ENCODE measurements at places on chromosomes 5 and 9.

GRCh38 chr9:8677741-8678140 lies 878.2 kb upstream of the DMAC1 start:
- DNase-seq: no peak

- DNase-seq: no peak
Observed at GRCh38 chr9:97591535-97591934, 41.6 kb downstream of the TSTD2 start.

DNA sequence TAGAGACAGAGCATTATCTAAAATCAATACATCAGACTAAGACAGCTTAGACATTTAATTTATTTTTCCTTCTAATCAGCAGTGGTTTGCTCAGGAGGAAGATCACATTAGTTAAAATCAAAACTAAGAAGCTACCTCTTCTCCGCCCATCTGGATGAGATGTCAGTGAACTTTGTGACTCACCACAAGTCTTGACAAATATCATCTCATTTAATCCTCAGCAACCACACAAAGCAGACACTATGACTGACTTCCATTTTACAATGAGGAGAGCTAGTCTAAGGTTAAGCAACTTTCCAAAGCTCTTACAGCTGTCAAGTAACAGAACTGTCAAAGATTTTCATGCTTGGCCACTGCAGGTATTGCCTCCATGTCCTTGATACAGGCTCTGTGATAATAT lies 289.5 kb downstream of the DEPDC1B start:
- DNase-seq: no peak

DNA sequence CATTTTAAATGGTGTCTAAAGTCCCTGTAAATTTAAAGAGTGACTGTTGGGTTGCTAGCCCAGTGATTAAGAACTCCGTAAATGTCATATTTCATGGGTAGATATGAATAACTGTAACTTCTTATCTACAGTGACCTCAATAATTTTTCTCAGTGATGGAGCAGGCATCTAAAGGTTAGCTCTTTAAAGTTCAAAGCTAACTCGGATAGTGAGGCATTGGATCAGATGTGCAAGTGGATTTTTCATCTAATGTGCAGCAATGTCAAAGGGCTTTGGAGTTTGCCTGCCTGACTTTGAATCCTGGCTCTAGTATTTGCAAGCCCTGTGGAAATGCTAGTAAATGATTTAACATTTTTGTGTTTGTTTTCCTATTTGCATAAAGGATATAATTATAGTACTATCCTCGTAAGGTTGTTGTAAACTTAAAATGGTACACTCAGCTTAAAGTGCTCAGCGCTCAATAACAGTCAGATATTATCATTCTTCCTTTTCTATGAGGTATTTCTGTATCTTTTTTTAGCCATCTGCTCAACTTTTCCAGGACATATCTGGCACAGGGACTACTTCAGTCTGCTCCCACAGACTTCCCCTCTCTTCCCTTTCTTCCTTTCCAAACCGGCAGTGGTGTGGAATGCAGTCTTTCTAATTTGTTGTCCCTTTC lies 163.7 kb upstream of the ELL2 start:
- no peak for DNase-seq

DNA sequence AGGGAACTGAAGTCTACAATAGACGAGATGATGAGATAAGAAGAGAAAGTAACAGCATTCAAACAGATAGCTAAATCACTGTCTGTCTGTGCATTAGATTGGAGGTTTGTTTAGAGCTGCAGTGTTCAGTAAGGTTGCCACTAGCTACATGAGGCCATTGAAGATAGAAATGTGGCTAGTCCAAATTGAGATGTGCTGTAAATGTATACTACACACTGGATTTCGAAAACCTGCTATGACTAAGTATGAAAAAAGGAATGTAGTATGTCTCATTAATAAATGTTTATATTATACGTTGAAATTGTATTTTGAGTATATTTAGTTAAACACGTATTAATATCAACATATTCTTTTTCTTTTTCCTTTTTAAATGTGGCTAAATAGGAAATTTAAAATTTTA lies 142.1 kb downstream of the XRCC4 start:
- no peak for DNase-seq

GRCh38 chr5:36363101-36363500 lies 61.4 kb upstream of the RANBP3L start:
- DNase-seq: no peak

GRCh38 chr5:160445132-160445531 lies 23.5 kb downstream of the PTTG1 start:
- DNase-seq: no peak

- DNase-seq: no peak
Observed at GRCh38 chr9:128233817-128234406, 30.7 kb downstream of the DNM1 start.

DNA sequence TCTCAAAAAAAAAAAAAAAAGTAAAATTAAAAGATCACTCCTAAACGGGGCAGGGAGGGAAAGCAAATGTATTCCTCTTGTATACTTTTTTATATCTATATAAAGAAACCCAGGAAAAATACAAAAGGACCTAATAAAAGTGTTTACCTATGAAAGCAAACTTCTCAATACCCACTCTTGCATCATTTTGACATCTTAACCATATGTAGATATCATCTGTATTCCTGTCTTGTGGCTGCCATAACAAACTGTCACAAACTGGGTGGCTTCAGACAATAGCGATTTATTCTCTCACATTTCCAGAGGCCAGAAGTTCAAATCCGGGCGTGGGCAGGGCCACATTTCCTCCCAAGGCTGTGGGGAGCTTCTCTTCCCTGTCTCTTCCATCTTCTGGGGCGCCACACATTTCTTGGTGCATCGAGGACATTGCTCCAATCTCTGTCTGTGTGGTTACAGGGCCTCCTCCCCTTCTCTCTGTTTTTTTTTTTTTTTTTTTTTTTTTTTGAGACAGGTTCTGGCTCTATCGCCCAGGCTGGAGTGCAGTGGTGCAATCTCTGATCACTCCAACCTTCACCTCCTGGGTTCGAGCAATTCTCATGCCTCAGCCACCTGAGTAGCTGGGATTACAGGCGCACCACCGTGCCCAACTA lies 58.4 kb upstream of the IL17B start:
- DNase-seq: no peak

- DNase-seq: no peak
Observed at GRCh38 chr5:21817668-21818369, 1035.3 kb downstream of the CDH12 start.

- DNase-seq: no peak
Observed at GRCh38 chr9:71830929-71831328, 62.6 kb upstream of the CEMIP2 start.

GRCh38 chr9:13281356-13282016 lies 2.0 kb upstream of the MPDZ start:
- no peak for DNase-seq

DNA sequence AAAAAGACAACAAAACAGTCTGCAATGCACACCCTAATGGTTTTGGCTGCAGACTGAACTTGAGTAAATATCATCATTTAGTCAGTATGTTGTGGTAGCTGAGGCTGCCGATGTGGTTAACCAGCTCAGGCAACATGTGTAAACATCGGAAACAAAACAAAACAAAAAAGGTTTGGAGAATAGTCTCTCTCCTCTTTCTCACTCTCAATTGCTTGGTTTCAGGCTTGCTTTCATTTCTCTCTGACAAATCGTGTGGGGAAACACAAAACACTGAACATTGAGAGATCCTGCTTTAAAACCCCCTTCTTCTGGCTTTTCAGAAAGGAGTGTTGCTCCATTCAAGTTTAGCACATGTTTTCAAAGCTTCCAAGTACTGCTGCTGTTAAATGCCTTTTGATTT lies 453.3 kb downstream of the BNC2 start:
- DNase-seq: no peak

- no peak for DNase-seq
Observed at GRCh38 chr5:16487456-16487855, 21.9 kb upstream of the ZNF622 start.

- no peak for DNase-seq
Observed at GRCh38 chr5:168734119-168734518, 155.0 kb upstream of the PANK3 start.

DNA sequence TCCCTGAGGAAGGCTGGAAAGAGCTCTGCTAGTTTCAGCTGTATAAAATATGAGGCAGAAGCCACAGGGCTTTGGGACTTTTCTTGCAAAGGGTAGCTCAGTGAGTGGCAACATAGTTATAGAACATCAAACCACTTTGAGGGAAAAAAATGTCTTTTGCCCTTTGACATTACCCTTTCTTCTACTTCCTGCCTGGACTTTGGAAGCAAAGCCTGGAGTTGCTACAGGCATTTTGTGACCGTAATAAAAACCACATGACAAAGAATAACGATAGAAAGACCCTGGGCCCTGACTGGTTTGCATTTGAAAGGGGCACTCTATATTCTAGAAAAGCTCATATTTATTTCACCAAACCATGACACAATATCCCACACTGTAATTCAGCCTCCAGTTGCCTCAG lies 440.9 kb downstream of the DIRAS2 start:
- no peak for DNase-seq

DNA sequence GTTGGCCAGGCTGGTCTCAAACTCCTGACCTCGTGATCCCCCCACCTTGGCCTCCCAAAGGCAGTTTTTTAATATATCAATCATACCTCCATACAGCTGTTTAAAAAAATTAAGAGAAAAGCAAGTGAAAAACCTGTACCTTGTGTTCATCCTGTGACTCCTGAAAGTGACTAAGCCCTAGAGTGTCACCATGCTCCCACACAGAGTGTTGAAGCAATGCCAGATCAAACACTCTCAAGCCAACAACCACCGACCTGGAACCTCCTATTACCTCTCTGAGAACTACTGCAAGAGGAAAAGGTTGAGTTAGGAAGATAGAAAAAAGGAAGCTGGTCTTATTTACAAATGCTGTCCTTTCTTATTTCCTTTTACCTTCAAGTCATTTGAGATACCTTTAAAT lies 123.5 kb downstream of the RASEF start:
- DNase-seq: no peak

GRCh38 chr5:73378070-73378469 lies 70.5 kb downstream of the FOXD1 start:
- DNase-seq: no peak

- peak; percentile 31 for DNase-seq
Observed at GRCh38 chr5:131280417-131280816, 16.6 kb downstream of the CDC42SE2 start.

DNA sequence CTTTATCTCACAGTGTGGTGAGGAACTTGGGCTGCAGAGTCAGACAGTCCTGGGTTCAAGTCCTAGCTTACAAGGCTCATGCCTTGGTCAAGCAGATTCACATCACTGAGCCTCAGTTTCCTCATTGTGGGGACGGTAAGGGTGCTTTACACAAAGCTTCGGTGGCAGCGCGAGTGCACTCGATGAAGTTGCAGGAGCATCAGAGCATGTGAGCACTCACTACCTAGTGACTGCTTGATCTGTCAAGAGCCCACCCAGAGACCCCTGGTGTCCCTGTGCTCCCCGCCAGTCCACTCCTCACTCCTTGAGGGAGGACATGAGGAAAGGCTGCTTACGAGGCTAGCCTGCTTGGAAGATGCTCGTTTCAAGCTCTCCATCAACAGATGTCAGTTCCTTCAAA lies 56.2 kb upstream of the GARNL3 start:
- DNase-seq: no peak

- no peak for DNase-seq
Observed at GRCh38 chr5:52580921-52581320, 206.8 kb upstream of the ITGA1 start.

DNA sequence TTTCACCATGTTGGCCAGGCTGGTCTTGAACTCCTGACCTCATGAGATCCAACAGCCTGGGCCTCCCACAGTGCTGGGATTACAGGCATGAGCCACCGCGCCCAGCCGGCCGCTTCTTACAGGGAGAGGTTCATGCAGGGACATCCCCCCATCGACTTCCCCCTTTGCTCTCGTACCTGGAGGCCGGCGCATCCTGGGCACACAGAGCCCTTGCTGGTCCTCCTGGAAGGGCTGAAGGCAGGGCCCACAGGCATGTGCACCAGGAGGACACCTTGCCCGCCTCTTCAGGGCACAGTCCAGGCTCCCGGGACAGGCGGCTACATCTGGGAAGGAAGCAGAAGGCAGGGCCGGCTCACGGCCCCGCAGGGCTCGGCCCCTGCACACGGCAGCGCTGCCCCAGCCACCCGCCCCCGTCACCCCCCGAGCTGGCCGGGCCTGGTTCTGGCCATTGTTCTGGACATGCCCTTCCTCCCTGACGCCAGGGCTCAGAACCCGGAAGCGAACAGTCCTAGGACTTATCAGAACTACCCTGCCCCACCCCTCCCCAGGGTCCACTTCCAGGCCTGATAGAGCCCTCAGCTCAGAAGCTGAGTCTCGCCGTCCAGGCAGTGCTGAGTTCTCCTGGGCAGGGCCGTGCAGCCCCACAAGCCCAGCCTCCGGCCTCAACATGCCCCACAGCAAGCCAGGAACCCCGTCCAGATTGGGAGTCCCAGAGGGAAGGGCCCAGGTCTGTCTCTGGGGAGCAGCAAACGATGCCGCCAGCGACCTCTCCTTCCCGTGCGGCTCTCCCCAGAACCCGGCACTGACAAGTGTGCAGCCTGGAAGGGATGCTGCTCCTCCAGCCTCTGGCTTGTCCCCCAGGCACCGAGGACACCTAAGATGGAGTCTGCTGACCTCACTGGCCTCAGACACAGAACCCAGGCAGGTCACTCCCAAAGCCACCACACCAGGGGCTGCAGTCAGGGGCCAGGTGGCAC lies 2.9 kb downstream of the NPDC1 start:
- DNase-seq: no peak

- DNase-seq: no peak
Observed at GRCh38 chr5:143583409-143583808, 179.9 kb upstream of the NR3C1 start.

DNA sequence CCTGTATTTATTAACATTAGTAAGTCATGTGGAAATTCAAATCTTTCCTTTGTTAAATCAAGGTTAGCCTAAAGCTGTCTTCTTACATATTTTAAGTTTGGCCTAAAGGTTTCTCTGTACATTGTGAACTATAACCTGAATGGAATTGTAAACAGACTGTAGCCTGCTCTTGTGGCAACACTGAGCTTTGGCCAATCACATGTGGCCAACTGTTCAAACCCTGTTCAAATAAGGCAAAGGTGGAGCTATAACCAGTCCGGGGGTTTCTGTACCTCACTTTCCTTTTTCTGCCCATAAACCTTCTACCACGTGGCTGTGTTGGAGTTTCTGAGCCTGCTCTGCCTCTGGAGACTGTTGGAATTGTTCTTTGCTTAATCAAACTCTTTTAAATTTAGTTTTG lies 3.3 kb upstream of the HAPLN1 start:
- DNase-seq: no peak

DNA sequence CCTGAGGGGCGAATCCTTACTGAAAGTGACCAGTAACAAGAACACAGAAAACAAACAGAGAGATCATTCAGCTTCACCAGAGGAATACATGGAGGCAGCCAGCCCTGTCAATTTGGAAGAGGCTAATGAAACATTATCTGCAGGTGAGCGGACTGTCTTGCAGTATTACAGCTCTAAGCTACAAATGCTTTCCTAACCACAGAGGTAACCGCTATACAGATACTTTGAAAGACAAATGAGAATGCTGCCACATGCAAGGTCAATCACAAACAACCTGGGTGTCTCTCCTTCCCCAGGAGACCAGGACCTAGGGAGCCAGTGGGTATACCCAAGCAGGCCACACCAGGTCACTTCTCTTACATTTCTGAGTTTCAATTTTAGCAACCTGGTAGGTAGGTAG lies 30.2 kb downstream of the EFNA5 start:
- no peak for DNase-seq

- no peak for DNase-seq
Observed at GRCh38 chr9:106580546-106580945, 282.4 kb upstream of the ZNF462 start.

- peak; percentile 58 for DNase-seq
Observed at GRCh38 chr5:115096034-115096769, 73.5 kb downstream of the TRIM36 start.

- DNase-seq: no peak
Observed at GRCh38 chr5:463301-463700, 20.3 kb downstream of the EXOC3 start.
